ENCODE measurements at places on chromosomes 11 and 22. TPM values are rescaled to one million over a fixed set of nuclear protein-coding genes. Genes with fewer than 3 reads are reported as not detected.

The GSTT2B gene
- polyA plus RNA-seq = 5.0 TPM

The L3MBTL2 gene
- polyA plus RNA-seq = 29.3 TPM

The MOGAT2 gene
- polyA plus RNA-seq = 0.69 TPM

The PTGDR2 gene
- 0.08 TPM for polyA plus RNA-seq

The OVOL1 gene
- 12.8 TPM for polyA plus RNA-seq

The KIRREL3 gene
- 1.2 TPM for polyA plus RNA-seq

The PIH1D2 gene
- polyA plus RNA-seq = 11.8 TPM

The EFCAB6 gene
- polyA plus RNA-seq = 5.6 TPM

The SAA2 gene
- polyA plus RNA-seq = 0.15 TPM

The ANGPTL5 gene
- polyA plus RNA-seq = not detected

The C22orf42 gene
- polyA plus RNA-seq = not detected

The PHF21B gene
- polyA plus RNA-seq = 3.1 TPM

The SNRPD3 gene
- 227 TPM for polyA plus RNA-seq

The IFITM5 gene
- polyA plus RNA-seq = not detected

The CASP1 gene
- polyA plus RNA-seq = 4.7 TPM

The OR52I1 gene
- polyA plus RNA-seq = not detected

The EMID1 gene
- 62.5 TPM for polyA plus RNA-seq

The OR5A1 gene
- not detected for polyA plus RNA-seq

The SCN3B gene
- 1.3 TPM for polyA plus RNA-seq

The KRTAP5-2 gene
- not detected for polyA plus RNA-seq

The NPAS4 gene
- polyA plus RNA-seq = 0.11 TPM

The ELF5 gene
- 54.5 TPM for polyA plus RNA-seq

The POU2AF3 gene
- polyA plus RNA-seq = 9.1 TPM

The MS4A14 gene
- 0.20 TPM for polyA plus RNA-seq

The TENM4 gene
- polyA plus RNA-seq = 21.1 TPM

All from right renal cortex interstitium (tissue), 3 donors.